Naive B cell (primary cell): ENCODE measurements at places on chromosomes 7 and 10.

DNA sequence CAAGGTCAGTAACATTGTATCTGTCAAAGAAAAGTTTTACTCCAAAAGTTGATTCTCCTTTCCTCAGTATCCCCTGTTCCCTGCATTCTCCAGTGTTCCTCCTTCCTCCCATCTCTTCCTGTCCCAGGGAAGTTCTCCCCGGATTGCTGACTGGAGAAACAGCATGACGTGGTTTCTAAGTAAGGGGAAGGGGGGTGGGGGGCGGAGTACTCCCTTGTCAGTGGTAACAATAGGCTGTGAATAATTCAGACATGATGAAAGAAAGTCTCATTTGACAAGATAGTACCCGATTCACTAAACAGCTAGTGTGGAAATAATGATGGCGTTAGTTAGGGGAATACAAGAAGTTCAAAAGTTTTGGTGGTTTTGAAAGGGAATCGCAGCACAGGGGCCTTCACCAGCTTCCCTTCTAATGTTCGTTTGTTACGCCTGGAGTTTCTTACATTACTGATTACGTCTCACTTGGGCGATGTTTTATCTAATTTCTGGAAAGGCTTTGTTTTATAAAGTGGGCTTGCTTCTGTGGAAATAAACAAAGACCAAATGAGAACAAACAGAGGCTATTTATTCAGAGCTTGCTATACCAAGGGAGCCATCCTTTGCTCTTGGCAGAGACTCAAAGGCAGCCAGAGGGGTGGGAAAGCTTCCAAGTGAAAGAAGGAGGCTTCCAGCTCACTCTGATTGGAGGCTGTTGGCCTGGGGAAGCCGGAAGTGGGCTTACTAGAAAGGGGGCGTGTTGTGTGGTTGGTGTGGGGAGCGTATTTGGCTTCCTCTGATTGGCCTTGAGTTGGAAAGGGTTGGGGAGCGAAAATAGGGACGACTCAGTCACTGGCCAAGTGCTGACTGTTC, 453.7 kb downstream of the SDK1 start:
- DNase-seq, result no peak

DNA sequence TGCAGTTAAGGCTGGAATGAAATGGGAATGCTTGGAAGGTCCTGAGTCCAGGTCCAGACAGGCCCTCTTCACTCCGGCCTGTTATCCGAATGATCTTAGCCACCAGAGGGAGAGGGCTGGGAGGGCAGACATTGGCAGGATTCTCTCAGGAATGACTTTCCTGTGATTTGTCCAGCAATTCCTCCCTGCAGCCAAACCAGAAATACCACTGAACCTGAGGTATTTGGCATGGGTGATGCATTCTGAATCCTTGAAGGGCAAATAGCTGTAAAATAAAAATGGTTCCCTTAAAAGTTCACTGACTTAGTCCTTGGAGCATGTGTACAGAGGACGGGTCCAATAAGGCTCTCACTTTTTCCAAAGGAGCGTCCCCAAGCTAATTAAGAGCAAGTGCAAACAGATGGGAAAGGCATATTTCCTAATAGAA, 77.5 kb upstream of the HABP2 start:
- DNase-seq, result no peak

GRCh38 chr10:49654036-49654693, 25.3 kb upstream of the C10orf53 start:
- DNase-seq, result no peak

DNA sequence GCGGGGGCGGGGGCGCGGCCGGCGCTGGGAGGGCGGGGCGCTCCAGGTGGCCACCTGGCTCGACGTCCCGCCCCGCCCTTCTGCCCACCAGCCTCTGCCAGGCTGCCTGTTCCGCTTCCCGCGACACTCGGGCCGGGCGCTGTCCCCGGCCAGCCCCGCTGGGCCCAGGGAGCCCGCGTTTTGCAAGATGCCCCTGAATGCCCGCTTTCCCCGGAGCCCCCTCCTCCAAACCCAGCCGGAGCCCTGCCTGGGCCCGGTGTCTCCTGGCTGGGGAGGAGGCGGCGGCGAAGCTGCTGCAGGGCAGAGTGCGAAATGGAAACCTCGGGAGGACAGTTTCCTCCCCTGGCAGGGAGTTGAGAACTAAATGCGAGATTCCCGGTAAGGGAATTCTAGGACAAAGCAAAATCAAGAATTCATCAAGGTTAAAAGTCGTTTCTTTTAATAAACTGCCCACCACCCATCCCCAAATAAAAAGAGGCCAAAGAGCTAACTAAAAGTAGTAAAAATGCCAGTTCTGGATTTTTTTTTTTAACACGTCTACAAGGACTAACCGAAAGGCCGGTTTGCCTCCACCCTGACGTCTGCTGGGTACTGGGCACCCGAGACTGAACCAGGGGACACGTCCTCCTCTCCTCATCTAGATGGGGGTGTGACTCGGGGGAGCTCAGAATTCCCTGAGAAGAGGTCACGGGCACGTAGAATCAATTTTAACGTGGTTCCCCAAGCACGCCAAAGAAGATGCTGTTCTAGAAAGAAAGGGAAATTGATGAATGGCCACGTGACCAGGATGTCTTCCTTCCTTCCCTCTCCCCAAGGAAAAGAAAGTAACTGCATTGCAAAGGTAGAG, 200.4 kb upstream of the NFE2L3 start:
- no peak for DNase-seq

DNA sequence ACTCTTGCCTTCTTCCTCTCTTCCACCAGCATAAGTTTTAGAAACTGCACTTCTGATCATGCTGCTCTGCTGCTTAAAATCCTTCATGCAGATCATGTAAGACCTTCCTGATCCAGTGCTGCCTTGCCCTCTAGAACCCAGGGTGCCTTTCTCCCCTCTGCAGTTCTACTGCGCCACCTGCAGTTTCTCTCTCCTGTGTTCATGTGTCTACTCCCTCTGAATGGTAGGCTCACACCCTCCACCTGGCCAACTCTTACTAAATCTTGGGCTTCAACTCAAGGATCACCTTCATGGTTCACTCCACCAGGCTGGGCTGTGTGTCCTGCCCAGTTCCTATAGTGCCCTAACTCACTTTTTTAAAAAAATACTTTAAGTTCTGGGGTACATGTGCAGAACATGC, 174.6 kb upstream of the ITGB1 start:
- DNase-seq, result no peak

- DNase-seq, result no peak
These were observed 1.1 kb upstream of the SLC25A13 start for GRCh38 chr7:96322847-96323461.

- no peak for DNase-seq
These were observed 31.2 kb downstream of the ST7 start for GRCh38 chr7:116984511-116984910.

- no peak for DNase-seq
These were observed 551 bp downstream of the WASL start for GRCh38 chr7:123748171-123748733.

GRCh38 chr7:47866120-47866519, 82.1 kb downstream of the PKD1L1 start:
- no peak for DNase-seq
